Testis (tissue), 5 donors: ENCODE measurements at places on chromosomes 2 and 18. TPM values are rescaled to one million over a fixed set of nuclear protein-coding genes. Genes with fewer than 3 reads are reported as not detected.

The PSMA8 gene
- total RNA-seq = 20.1 TPM

The PLEK gene
- total RNA-seq = 2.4 TPM

DNA sequence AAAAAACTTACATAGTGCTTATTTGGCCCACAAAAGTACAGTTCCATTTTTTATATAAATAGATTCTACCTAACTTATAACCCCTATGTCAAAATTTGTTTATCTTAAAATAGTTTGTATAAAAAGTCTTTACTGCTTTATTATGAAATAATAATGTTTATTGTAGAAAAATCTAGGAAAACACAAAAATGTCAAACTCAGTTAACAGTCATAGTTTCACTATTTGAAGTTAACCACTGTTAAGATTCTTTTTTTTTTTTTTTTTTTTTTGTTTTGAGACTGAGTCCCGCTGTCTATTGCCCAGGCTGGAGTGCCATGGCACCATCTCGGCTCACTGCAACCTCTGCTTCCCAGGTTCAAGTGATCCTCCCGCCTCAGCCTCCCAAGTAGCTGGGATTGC lies 26.5 kb upstream of the ABI2 start:
- H3K4me1 ChIP-seq = no peaks in the 10 kb centered on the region
- no peak overlapping the region for H3K4me3 ChIP-seq
- H3K36me3 ChIP-seq = no peaks in the 10 kb centered on the region

The MEP1B gene
- total RNA-seq = 0.19 TPM

GRCh38 chr18:79738581-79739439 lies 58.9 kb upstream of the KCNG2 start:
- no peaks in the 10 kb centered on the region for H3K27me3 ChIP-seq
- H3K36me3 ChIP-seq = no peaks in the 10 kb centered on the region
- no peak overlapping the region for H3K4me3 ChIP-seq
- H3K4me1 ChIP-seq = no peaks in the 10 kb centered on the region

- DNase-seq = no peak
- no peaks in the 10 kb centered on the region for H3K36me3 ChIP-seq
- no peaks in the 10 kb centered on the region for H3K27me3 ChIP-seq
- no peak overlapping the region for H3K27ac ChIP-seq
- no peak overlapping the region for H3K4me3 ChIP-seq
- H3K4me1 ChIP-seq = no peaks in the 10 kb centered on the region
Observed at GRCh38 chr2:78353168-78353567, 672.3 kb upstream of the REG3G start.

The SGPP2 gene
- 3.0 TPM for total RNA-seq

The FEV gene
- total RNA-seq = not detected

The CD226 gene
- total RNA-seq = 3.0 TPM

GRCh38 chr18:12861637-12862036 lies 22.4 kb downstream of the PTPN2 start:
- no peak overlapping the region for H3K4me3 ChIP-seq
- no peaks in the 10 kb centered on the region for H3K27me3 ChIP-seq
- no peaks in the 10 kb centered on the region for H3K36me3 ChIP-seq
- no peak for DNase-seq
